Stimulated activated CD4-positive, alpha-beta T cell treated with anti-CD3 and anti-CD28 coated beads, Interleukin-2, amount 100 ng/mL, for 48 hours (primary cell): ENCODE measurements at places on chromosomes 6 and 20.

GRCh38 chr6:146177785-146178184, 148.9 kb downstream of the GRM1 start:
- DNase-seq: no peak

DNA sequence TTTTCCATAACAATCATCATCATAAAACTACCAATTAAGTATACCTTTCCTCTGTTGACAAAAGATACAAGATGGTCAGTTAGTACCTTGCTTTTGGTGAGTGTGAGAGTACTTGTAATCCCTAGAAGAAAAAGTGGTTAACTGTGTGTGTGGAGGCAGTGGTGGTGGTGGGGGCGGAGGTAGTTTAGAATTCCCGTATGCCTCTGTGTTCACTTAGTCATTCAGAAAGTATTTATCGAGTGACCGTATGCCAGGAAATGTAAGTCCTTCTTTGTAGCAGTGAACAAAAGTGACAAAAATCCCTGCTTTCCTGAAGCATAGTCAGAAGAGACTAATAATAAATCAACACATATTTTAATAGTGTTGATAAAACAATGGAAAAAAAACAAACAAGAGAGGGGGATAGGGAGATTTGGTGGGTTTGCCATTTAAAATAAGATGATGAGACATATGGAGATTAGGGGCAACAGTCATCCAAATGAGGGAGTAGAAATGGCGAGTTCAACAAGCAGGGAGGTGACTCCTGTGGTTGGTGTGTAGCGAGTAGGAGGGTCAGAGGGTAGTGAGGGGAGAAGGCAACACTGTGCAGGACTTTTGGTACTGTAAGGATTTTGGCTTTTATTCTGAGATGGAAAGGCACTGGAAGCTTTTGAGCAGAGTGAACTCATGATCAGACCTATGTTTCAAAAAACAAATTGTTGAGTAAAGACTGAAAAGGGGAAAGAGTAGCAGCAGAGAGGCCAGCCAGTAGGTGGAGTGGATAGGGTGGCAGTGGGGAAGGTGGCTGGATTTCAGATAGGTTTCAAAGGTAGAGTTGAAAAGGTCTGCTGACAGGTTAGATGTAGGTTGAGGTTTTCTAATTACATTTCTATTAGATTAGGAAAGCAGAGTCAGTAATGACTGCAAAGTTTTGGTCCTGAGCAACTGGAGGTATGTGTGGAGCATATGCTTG, 40.3 kb upstream of the SIM1 start:
- DNase-seq: no peak

- no peak for DNase-seq
These were observed 54.4 kb downstream of the KDM1B start for GRCh38 chr6:18209539-18210197.

- DNase-seq: no peak
These were observed 57.9 kb downstream of the GJA10 start for GRCh38 chr6:89952105-89952671.

DNA sequence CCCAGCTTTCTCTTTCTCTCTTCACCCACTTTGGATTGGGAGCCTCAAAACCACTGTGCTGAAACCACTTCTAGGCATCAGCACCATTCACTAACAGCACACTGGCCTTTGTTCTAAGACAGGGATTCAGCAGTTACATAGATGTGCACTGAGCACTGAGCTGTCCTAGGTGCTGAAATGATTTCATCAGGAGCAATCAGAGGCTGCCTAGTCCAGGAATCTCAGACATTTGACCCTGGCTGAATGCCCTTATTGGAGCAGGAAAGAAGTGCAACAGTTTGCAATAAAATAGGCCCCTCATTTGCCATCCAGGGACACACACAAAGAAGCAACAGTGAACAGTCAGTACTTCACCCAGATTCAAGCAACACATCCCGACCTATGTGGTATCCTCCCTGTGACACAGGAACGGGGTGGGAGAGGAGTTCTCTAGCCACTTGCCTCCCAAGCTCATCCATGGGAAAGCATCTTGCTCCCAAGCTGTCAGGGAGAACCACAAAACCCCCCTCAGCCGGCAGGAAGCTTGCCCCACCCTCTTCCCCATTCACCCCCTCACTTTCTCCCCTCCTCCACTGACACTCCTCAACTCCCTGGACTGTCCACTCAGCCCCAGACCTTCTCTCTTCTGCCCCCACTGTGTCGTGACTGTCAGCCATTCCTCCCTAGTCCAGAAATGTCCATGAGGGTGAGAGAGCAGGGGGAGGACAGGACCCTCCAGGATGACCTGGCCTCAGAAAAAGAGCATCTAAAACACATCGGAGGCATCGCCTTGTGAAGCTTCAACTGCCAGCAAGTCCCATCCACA, 304.4 kb downstream of the PREX1 start:
- DNase-seq: no peak
